Fibroblast of lung (primary cell): ENCODE measurements at places on chromosomes 2 and 18.

- H3K36me3 ChIP-seq, result no peaks in the 10 kb centered on the region
- no peak overlapping the region for H3K27ac ChIP-seq
- no peak for DNase-seq
- no peaks in the 10 kb centered on the region for H3K27me3 ChIP-seq
Observed at GRCh38 chr2:135378591-135378990, 152.4 kb downstream of the ZRANB3 start.

GRCh38 chr2:186533717-186534116 is 47.7 kb downstream of the ZC3H15 start:
- no peaks in the 10 kb centered on the region for H3K27me3 ChIP-seq
- no peaks in the 10 kb centered on the region for H3K4me1 ChIP-seq
- no peak overlapping the region for H3K27ac ChIP-seq
- no peak overlapping the region for H3K4me3 ChIP-seq

DNA sequence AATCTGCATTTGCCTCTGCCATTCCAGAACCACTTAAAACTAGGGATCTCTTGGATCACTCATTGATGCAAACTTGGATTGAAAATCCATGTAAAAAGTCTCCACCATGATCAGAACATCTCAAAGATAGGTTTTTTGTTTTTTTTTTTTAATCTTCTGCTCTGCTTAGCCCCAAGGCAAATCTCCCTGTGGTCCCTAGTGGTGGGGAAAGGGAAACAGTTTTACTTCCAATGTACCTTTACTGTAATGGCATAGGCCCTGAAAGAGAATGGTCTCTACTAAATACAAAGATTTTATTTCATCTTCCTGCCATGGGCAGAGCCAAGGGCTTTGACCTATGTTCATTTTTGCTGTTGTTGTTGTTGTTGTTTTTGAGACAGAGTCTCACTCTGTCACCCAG is 78.4 kb downstream of the KANSL1L start:
- no peak for DNase-seq
- H3K27me3 ChIP-seq, result no peaks in the 10 kb centered on the region
- no peak overlapping the region for H3K27ac ChIP-seq
- H3K36me3 ChIP-seq, result no peaks in the 10 kb centered on the region
- H3K4me1 ChIP-seq, result no peaks in the 10 kb centered on the region

DNA sequence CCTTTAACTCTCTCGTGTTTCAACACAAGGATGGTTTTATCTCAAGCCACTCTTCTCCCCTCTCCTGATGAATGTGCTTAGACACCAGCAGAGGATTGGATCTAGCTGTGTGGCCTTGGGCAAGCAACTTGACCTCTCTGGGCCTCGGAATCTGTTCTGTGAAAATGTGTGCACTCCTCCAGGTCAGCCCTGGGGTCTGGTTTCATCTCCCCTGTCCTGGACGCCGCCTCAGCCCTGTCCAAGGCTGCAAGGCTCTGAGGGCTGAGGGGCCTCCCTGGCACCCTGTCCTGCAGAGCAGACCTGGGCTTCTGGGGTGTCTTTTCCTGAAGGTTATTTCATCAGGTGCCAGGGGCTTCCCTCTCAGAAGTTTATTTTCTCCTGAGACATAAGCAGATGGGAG is 28.5 kb downstream of the CNDP1 start:
- H3K36me3 ChIP-seq, result no peaks in the 10 kb centered on the region
- H3K4me3 ChIP-seq, result no peak overlapping the region
- H3K27me3 ChIP-seq, result peaks cover 3% of the 10 kb centered on the region
- no peak overlapping the region for H3K27ac ChIP-seq
- no peaks in the 10 kb centered on the region for H3K4me1 ChIP-seq
- DNase-seq, result no peak

- H3K36me3 ChIP-seq, result no peaks in the 10 kb centered on the region
- H3K27me3 ChIP-seq, result no peaks in the 10 kb centered on the region
- no peaks in the 10 kb centered on the region for H3K4me1 ChIP-seq
- no peak overlapping the region for H3K27ac ChIP-seq
- no peak overlapping the region for H3K4me3 ChIP-seq
- no peak for DNase-seq
Observed at GRCh38 chr2:181998891-181999654, 13.4 kb downstream of the PPP1R1C start.

- peaks cover 63% of the 10 kb centered on the region for H3K27me3 ChIP-seq
- H3K4me1 ChIP-seq, result no peaks in the 10 kb centered on the region
- H3K4me3 ChIP-seq, result no peak overlapping the region
- H3K36me3 ChIP-seq, result no peaks in the 10 kb centered on the region
Observed at GRCh38 chr2:118858485-118859156, 11.2 kb upstream of the EN1 start.

- H3K36me3 ChIP-seq, result no peaks in the 10 kb centered on the region
- H3K4me1 ChIP-seq, result peaks cover 14% of the 10 kb centered on the region
- H3K27me3 ChIP-seq, result peaks cover 11% of the 10 kb centered on the region
- peak overlapping the region; percentile 51 for H3K4me3 ChIP-seq
- no peak overlapping the region for H3K27ac ChIP-seq
Observed at GRCh38 chr2:25043241-25043867, 1.5 kb downstream of the EFR3B start.

DNA sequence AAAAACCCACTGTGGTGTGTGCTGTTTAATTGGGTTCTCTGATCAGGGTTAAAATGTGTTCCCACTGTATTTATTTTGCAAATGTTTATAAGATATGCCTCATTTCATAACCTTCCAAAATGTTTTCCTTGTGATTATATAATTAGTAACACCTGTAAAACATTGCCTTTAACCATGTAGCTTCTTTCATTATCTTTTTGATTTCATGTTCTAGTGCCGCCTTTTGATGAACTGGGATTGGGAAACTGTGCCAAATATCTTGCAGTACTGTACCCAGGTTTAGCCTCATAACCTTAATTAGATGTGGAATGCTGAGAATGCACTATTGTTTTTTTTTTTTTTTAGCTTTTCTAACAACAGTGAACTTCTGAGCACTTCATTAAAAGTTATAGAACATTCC is 96.9 kb downstream of the TANC1 start:
- H3K36me3 ChIP-seq, result no peaks in the 10 kb centered on the region
- H3K27me3 ChIP-seq, result no peaks in the 10 kb centered on the region
- no peak overlapping the region for H3K27ac ChIP-seq
- H3K4me1 ChIP-seq, result peaks cover 14% of the 10 kb centered on the region

GRCh38 chr2:240259924-240260529 is 119.6 kb upstream of the OTOS start:
- H3K4me1 ChIP-seq, result no peaks in the 10 kb centered on the region
- H3K36me3 ChIP-seq, result no peaks in the 10 kb centered on the region
- no peak overlapping the region for H3K4me3 ChIP-seq
- no peak overlapping the region for H3K27ac ChIP-seq
- no peak for DNase-seq

- H3K27ac ChIP-seq, result no peak overlapping the region
- H3K4me1 ChIP-seq, result peaks cover 2% of the 10 kb centered on the region
- DNase-seq, result peak; percentile 38
- no peaks in the 10 kb centered on the region for H3K36me3 ChIP-seq
- H3K27me3 ChIP-seq, result peaks cover 11% of the 10 kb centered on the region
- peak overlapping the region; percentile 70 for H3K4me3 ChIP-seq
Observed at GRCh38 chr2:60549238-60549927, 4.1 kb downstream of the BCL11A start.

GRCh38 chr2:234521536-234521935 is 24.7 kb upstream of the ARL4C start:
- DNase-seq, result no peak
- no peak overlapping the region for H3K27ac ChIP-seq
- H3K4me1 ChIP-seq, result no peaks in the 10 kb centered on the region
- no peaks in the 10 kb centered on the region for H3K36me3 ChIP-seq
- H3K4me3 ChIP-seq, result no peak overlapping the region
- no peaks in the 10 kb centered on the region for H3K27me3 ChIP-seq

GRCh38 chr2:68762665-68763064 is 28.1 kb downstream of the ARHGAP25 start:
- H3K4me3 ChIP-seq, result no peak overlapping the region
- H3K27me3 ChIP-seq, result no peaks in the 10 kb centered on the region
- no peak for DNase-seq
- H3K27ac ChIP-seq, result no peak overlapping the region
- peaks cover 9% of the 10 kb centered on the region for H3K4me1 ChIP-seq

- no peak for DNase-seq
- no peak overlapping the region for H3K27ac ChIP-seq
- no peak overlapping the region for H3K4me3 ChIP-seq
- no peaks in the 10 kb centered on the region for H3K36me3 ChIP-seq
- H3K4me1 ChIP-seq, result no peaks in the 10 kb centered on the region
Observed at GRCh38 chr2:71790226-71791060, 337.1 kb downstream of the DYSF start.

GRCh38 chr18:72086421-72086820 is 457.7 kb downstream of the CBLN2 start:
- peak; percentile 58 for DNase-seq
- H3K27me3 ChIP-seq, result no peaks in the 10 kb centered on the region
- no peaks in the 10 kb centered on the region for H3K36me3 ChIP-seq
- no peaks in the 10 kb centered on the region for H3K4me1 ChIP-seq
- H3K4me3 ChIP-seq, result no peak overlapping the region

- H3K27ac ChIP-seq, result no peak overlapping the region
- peaks cover 5% of the 10 kb centered on the region for H3K4me1 ChIP-seq
- no peaks in the 10 kb centered on the region for H3K36me3 ChIP-seq
- H3K4me3 ChIP-seq, result no peak overlapping the region
- no peak for DNase-seq
Observed at GRCh38 chr2:144114760-144115159, 405.2 kb downstream of the ZEB2 start.

GRCh38 chr2:18649502-18650135 is 60.2 kb upstream of the NT5C1B start:
- H3K36me3 ChIP-seq, result no peaks in the 10 kb centered on the region
- no peak overlapping the region for H3K4me3 ChIP-seq
- no peak overlapping the region for H3K27ac ChIP-seq
- no peak for DNase-seq

- no peak overlapping the region for H3K4me3 ChIP-seq
- H3K27me3 ChIP-seq, result no peaks in the 10 kb centered on the region
- DNase-seq, result no peak
- peaks cover 7% of the 10 kb centered on the region for H3K36me3 ChIP-seq
Observed at GRCh38 chr2:85769983-85770362, 16.2 kb downstream of the ATOH8 start.

- no peak overlapping the region for H3K4me3 ChIP-seq
- no peak for DNase-seq
Observed at GRCh38 chr18:41022484-41022883, 932.5 kb upstream of the PIK3C3 start.

- no peak overlapping the region for H3K27ac ChIP-seq
- H3K27me3 ChIP-seq, result no peaks in the 10 kb centered on the region
- no peak for DNase-seq
- H3K36me3 ChIP-seq, result no peaks in the 10 kb centered on the region
- H3K4me1 ChIP-seq, result no peaks in the 10 kb centered on the region
Observed at GRCh38 chr2:234392041-234392615, 104.8 kb downstream of the ARL4C start.

DNA sequence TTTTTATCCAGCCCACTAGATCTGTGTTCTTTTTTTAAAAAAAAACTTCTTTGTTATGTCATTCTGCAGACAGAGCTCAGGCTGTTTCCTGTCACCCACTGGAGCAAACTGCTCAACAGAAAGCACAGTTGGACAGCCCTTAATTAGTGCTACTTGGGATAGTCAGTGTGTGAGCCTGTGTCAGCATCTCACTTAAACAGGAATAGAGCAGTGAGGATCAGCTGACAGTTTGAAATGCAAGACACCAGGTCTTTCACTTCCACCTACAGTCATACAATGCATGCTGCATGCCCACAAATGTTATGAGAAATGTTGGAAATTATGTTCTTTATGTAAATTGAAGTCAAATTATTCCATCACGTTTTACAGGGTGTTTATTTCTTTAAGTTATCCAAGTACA is 174.9 kb downstream of the NR4A2 start:
- H3K4me3 ChIP-seq, result no peak overlapping the region
- no peak overlapping the region for H3K27ac ChIP-seq
- no peaks in the 10 kb centered on the region for H3K27me3 ChIP-seq

- no peak overlapping the region for H3K27ac ChIP-seq
- H3K36me3 ChIP-seq, result no peaks in the 10 kb centered on the region
- no peak overlapping the region for H3K4me3 ChIP-seq
- peak; percentile 73 for DNase-seq
- H3K27me3 ChIP-seq, result no peaks in the 10 kb centered on the region
Observed at GRCh38 chr2:177763531-177764265, 308.9 kb downstream of the PDE11A start.

- H3K4me1 ChIP-seq, result peaks cover 2% of the 10 kb centered on the region
- DNase-seq, result no peak
- H3K36me3 ChIP-seq, result no peaks in the 10 kb centered on the region
- H3K27me3 ChIP-seq, result no peaks in the 10 kb centered on the region
Observed at GRCh38 chr2:158519481-158519880, 62.7 kb downstream of the PKP4 start.

- H3K4me3 ChIP-seq, result no peak overlapping the region
- no peaks in the 10 kb centered on the region for H3K36me3 ChIP-seq
- H3K4me1 ChIP-seq, result no peaks in the 10 kb centered on the region
- no peak overlapping the region for H3K27ac ChIP-seq
- DNase-seq, result no peak
Observed at GRCh38 chr18:75083761-75084160, 125.2 kb downstream of the PTGR3 start.

DNA sequence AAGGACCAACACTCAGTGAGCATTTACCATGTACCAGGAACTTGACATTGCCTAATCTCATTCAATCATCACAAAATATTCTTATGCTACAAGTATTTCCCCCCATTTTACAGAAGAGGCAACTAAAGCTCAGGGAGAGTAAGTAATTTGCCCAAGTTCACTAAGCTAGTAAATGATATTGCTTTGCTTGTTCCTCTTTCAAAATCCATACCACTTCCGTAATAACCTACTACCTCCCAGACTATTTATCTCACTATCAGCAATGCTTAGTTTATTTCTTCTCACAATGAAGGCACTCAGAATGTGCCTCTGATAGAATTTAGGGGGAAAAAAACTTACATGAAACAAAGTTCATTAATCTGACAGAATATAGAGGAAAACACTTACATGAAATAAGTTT is 1070.9 kb upstream of the FANCL start:
- H3K36me3 ChIP-seq, result no peaks in the 10 kb centered on the region
- no peaks in the 10 kb centered on the region for H3K27me3 ChIP-seq
- no peak for DNase-seq
- H3K4me1 ChIP-seq, result no peaks in the 10 kb centered on the region
- no peak overlapping the region for H3K27ac ChIP-seq
- H3K4me3 ChIP-seq, result no peak overlapping the region
